ENCODE measurements at places on chromosomes 1 and 21.

GRCh38 chr1:101911894-101912293, 84.8 kb downstream of the OLFM3 start:
- no peak for DNase-seq

DNA sequence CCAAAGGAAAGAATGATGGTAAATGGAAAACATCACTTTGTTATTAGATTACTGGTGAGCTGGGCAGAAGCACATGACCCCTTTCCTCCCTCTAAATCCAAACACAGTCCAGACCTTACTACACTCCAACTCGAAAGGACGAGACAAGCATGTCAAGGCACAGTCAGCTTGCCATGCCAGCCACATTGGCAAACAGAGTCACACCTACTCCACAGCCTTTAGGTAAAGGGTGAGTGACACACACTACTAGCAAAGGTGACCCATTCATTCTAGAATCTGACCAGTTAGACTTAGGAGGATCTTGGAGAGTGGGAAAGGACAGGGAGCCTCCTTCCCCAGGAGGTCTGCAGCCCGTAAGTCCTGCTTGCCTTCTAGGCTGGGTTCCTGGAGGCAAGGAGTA, 3.0 kb downstream of the SLC44A3 start:
- no peak for DNase-seq

DNA sequence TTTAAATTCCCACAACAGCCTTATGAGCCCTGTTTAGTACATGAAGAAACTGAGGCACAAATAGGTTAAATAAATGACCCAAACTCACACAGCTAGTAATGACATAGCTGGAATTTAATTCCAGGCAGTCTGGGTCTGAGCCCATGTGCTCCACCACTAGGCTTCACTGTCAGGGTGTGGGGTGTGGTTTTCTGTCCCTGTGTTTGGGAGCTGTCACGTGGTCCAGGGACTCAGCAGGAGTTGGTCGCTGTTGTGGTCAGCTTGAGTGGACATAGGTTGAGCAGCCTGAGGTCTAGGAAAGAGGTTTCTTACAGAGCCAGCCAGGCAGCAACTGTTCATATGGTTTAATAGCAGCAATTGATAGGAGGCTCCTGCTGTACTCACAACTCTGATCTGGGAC, 28.0 kb upstream of the KCNA10 start:
- DNase-seq: no peak

DNA sequence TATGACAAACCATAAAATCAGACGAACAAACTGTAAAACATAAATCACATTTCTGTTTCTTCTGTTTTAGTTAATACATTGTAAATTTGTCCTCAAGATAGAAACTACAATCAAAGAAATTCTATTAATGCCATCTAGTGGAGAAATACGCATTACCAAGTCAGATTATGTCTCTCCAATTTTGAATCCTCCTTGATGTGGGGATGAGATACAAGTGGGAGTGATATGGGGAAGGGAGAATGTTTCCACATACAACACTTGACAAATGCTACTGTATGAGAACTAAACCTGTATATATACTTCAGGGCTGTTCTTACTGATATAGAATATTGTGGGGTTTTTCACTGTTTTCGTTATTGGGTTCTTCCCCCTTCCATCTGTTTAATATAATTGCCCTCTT, 2.6 kb downstream of the HFM1 start:
- peak; percentile 32 for DNase-seq

DNA sequence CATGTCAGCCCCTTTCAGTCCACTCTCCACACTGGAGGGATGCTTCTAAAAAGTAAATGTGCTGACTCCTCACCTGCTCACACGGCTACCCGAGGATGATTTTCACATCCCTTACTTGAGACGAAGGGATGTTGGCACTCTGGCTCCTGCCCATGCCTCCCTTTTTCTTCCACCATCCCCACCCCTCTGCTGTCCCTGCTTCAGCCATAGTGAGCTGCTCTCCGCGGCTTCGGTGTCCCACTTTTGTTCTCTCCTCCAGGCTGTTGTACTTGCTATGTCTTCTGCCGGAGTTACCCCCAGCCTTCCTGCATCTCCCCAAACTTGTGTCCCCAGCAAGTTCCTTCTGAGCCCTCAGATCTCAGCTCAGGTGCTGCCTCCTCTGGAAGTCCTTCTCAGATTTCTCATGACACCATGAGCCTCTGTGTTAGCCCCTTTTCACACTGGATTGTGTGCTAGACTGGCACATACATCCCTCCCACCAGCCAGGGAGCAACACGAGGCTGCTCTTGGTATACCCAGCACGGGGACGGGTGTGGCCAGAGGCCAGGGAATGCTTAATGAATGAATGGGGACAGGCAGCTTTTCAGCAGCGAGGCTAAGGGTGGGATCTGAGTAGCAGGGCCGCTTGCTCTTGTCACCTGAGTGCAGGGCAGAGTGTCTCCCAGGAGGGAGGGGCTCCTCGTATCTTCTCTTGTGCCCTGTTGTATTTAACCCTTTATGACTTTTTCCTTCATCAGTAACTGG, 1.3 kb downstream of the ACOT11 start:
- no peak for DNase-seq

GRCh38 chr1:212453156-212453857, 20.6 kb downstream of the NENF start:
- DNase-seq: no peak

GRCh38 chr21:41564871-41565274, 56.9 kb upstream of the TMPRSS2 start:
- DNase-seq: no peak

- no peak for DNase-seq
Measured at GRCh38 chr1:191870490-191870889, 287.8 kb upstream of the RGS18 start.

GRCh38 chr1:234330843-234331215, 42.4 kb upstream of the COA6 start:
- DNase-seq: no peak
